ENCODE measurements at places on chromosomes 16 and 17. TPM values are rescaled to one million over a fixed set of nuclear protein-coding genes. Genes with fewer than 3 reads are reported as not detected.

Gene CCT6B
- total RNA-seq: 0.68 TPM

Gene WFDC1
- 3.0 TPM for total RNA-seq

Gene NOD2
- total RNA-seq: 5.2 TPM

Gene RNF157
- total RNA-seq: 0.40 TPM

Gene SLC4A1
- 0.28 TPM for total RNA-seq

Gene HERPUD1
- total RNA-seq: 136 TPM

Gene KCNH4
- not detected for total RNA-seq

Gene EVPL
- total RNA-seq: not detected
